Kidney tubule cell (primary cell): ENCODE measurements at places on chromosomes 1 and 21.
A peak's percentile ranks its signal among the peaks of the same experiment; 100 is the strongest.

DNA sequence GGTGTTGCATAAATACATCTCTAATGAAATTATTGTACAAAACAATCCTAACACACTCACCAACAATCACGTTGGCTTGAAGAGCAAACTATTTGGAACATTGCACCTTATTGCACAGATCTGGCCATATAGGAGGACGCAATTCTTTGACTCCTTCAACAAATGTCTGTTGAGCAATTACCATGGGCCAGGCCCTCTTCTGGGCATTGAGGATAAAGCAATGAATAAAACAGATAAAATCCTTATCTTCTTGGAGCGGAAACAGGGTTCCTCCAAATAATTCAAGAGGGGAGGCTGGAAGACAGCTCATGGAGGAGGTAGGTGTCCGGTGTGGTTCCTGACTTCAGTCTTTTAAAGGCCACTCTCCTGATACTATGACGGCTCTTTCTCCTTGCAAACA is 43.3 kb downstream of the PAX7 start:
- DNase-seq: no peak

DNA sequence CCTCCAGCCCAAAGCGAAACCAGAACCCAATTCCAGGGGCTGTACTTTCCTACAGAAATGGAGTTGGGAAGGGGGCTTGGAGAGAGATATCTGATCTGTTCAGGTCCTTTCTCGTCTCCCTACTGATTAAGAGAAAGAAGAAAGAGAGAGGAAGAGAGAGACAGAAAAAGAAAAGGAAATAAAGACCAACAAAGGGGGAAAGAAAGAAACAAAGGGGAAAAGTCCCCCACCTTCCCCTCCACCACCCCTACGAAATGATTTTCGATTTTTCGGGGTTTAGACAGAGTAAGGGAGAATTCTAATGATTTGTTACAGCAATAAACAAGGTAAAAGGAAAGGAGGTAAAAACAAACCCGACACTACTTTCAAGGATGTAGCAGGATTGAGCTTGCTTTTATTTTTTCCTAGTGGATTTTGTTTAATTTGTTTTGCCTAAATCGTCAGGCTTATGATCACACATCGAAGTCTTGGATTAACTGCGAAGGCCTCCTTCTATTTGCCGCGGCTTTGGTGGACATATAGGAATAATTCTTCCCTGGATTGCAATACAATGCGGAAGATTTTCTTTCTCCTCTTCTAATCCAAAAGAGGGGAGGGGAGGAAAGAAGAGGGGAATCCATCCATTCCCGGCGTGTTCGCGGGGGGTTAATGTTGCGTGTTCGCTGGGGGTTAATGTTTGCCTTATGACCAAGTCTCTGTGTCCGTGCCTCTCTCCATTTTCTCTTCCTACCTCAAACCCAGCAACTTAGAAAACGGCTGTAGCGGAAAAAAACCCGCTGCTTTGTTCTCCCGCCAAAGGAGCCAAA is 1.9 kb downstream of the TAL1 start:
- DNase-seq: peak; percentile 13

- peak; percentile 83 for DNase-seq
Measured at GRCh38 chr1:52139817-52140540, 1.9 kb upstream of the ZFYVE9 start.

- no peak for DNase-seq
Measured at GRCh38 chr1:85339656-85340399, 63.4 kb upstream of the BCL10 start.

DNA sequence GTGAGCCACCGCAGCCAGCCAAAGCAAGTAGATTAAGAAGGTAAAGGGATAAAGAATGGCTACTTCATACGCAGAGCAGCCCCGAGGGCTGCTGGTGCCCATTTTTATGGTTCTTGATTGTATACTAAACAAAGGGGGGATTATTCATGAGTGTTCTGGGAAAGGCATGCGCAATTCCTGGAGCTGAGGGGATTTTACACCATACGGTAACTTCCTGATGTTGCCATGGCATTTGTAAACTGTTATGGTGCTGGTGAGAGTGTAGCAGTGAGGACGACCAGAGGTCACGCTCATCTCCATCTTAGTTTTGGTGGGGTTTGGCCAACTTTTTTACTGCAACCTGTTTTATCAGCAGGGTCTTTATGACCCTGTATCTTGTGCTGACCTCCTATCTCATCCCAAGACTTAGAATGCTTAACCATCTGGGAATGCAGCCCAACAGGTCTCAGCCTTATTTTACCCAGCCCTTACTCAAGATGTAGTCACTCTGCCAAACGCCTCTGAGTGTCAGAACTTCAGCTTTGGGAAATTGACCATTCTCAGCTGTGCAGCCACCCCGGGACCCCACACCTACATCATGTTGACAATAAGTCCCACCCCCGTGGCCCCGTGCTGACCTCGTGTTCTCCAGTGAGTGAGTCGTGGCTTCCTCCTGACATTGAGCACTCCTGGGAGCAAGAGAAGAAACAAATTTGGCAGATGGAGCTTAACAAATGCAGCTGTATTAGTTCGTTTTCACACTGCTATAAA is 149.4 kb upstream of the COL6A1 start:
- no peak for DNase-seq

DNA sequence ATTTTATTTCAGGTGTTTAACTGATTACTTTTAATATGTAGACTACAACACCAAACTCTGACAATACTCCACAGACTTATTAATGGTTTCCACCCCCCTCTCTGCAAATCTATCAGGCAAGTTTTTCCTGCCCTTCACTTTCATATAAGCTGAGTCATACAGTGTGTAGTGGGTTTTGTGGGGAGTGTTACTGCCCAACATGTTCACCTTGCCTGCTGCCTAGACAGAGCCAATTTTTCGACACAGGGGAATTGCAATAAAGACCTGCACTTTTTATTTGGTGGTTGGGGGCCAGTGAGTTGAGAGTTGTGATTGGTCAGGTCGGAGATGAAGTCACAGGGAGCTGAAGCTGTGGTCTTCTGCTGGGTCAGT is 119.7 kb downstream of the PPIAL4G start:
- DNase-seq: no peak

GRCh38 chr1:116909512-116910378 is at the start of gene PTGFRN:
Gene PTGFRN, plus strand, starts transcription at chr1:116909916. Its CDS starts 288 bp downstream, at chr1:116910204.
- DNase-seq: peak; percentile 77

DNA sequence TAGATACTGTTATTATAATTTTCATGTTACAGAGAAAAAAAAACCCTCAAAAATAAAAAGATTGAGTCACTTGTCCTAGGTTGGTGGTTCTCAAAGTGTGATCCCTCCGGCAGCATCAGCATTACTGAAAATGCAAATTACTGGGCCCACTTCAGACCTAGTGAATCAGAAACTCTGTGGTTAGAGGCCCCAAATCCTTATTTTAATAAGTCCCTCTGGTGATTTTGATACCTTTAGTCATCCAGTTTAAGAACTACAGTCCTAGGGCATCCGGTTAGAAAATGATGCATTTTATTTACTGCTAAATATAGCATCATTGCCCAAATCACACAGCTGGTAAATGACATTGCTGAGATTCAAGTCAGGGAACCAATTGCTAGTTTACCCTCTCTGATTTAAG is 203.7 kb upstream of the RUNX1 start:
- peak; percentile 49 for DNase-seq

DNA sequence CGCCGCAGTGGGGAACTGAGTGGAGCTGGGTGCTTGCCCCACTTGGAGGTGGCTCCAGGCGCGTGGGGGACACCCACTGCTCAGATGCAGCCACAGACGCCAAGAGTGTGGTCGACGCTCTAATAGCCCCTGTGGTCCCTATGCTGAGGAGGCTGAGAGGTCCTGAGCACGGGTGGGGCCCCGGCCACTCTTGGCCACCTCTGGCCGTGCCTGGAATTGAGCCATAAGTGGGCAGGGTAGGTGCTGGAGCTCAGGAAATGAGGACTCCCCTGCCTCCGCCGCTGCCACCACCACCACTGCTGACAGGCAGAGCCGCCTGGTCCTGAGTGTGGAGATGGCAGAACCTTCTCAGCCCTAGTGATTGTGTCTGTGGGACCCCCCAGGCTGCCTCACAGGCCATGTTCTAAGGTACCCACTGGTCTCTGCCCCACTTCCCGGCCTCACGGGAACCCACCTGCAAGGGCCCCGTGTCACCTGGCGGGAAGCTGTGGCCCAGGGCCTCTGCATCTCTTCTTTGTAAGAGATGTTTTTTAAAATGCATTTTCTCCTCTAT is 34.6 kb upstream of the DIP2A start:
- DNase-seq: no peak

DNA sequence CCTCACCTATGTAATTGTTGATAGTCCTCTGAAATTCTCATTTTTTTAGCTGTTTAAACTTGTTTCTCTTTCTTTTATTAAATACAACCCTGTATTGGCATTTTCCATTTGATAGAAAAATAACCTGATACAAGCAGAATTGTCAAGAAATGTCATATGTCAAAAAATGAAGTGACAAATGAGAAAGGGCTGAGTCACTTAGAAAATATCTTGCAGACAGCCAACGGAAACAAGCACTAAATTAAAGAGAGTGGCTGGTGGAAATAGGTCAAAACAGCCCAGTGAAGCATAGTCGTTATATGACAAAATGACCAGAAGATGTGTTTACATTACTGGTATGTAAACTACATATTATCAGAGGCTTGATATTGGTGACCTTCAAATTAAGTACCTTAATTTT is 484.4 kb downstream of the PLA2G4A start:
- peak; percentile 13 for DNase-seq

DNA sequence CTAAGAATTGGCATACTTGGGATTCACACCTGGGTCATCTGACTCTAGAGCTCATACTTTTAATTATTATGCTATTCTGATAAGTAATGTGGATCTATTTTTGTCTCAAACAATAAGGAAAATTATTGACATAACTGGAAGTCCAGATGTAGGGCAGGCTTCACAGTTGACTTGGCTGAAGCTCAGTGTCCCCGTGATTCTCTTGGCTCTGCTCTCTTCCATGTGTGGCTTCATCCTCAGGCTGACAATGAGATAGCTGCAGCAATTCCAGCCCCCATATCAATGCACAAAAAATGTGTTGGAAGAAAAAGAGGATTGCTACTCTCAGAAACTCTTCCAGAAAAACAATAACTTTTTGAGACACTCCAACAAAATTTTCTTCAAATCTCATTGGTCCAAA is 23.8 kb downstream of the HSD11B1 start:
- no peak for DNase-seq

- no peak for DNase-seq
Measured at GRCh38 chr1:206892351-206892984, 4.8 kb upstream of the IL24 start.

DNA sequence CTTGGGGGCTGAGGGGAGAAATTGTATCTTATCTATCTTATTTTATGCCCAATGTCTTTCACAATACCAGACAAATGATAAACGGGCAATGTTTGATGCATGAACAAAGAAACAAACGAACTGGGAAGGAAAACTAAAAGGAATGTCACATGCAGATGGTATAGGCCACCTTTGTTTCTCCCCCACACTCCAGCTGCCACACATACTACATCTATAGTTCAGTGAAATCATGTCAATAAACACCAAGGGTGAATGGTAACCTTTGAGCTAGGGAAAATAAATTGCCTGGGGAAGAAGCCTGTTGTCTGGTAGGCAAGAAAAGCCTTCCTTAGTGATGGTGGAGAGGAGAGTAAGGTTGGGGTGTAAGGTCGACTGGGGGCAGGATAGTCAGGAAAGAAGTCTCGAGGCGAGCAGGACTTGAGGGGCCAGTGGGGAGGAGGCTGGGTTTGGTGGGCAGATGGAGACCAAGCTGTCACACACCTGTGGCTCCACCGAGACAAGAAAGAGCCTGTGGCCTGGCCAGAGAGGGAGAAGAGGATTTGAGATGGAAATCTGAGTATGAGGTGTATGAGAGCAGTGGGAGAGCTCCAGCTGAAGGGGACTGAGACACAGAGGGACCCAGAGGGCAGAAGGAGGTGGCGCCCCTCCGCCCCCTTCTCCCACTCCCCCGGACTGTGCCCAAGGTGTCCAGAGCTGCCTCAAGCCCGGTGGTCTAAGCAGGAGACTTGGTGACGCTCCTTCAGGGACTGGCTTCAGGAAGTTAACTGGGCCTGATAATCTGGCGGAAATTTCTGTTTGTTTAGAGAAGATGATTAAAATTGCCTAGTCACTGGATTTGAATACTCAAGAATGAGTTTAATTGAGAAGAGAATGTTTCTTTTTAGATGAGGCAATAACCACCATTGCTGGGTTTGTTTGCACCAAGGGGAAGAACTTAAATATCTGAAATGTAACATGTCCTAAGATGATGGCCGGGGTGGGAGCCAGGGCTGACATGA is 37.3 kb downstream of the ATF3 start:
- no peak for DNase-seq

DNA sequence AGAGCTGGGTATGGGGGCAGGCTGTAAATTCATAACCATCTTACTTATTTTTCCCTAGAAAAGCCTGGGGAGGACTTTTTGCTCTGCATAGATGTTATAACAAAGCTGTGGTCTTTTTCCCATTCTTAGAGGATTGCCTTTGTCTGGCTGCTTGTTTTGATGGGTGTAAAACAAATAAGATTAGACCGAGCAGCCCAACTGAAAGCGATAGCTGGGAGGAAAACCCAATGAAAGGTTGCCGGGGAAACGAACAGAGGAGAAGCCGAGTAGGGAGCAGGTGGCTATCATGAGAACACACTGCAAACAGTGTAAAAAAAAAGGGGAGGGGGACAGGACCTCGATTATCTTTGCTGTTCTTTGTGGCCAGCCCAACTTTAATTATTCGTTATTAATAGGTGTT is 1.9 kb downstream of the ELAVL4 start:
- DNase-seq: no peak

- DNase-seq: no peak
Measured at GRCh38 chr1:88777604-88778149, 93.6 kb downstream of the PKN2 start.

DNA sequence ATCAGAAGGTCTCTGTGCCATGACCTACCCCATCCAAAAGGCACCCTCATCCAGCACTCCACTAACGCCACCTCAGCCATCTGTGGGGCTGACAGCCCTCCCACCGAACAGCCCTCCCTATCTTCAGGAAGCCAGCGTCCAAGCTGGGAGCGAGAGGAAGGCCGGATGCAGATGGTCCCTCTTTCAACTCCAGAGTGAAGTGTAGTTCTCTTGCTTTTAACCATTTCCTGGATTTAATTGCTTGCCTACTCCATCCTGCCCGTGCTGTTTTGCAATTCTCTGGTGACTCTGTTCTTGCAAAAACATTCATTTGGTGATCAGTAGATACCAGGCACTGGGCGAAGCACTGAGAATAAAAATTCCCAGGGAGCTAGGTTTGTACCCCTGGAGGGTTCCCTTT is 8.2 kb upstream of the DYRK1A start:
- no peak for DNase-seq

GRCh38 chr1:218254296-218254946 is 30.7 kb upstream of the RRP15 start:
- no peak for DNase-seq

GRCh38 chr1:10717296-10718082 is 79.0 kb downstream of the CASZ1 start:
- no peak for DNase-seq
